ENCODE measurements at places on chromosomes 6 and 20. TPM values are rescaled to one million over a fixed set of nuclear protein-coding genes. Genes with fewer than 3 reads are reported as not detected.

ADGRF5 gene
- polyA plus RNA-seq = 32.4 TPM

SMPDL3A gene
- 12.5 TPM for polyA plus RNA-seq

WRNIP1 gene
- polyA plus RNA-seq = 59.0 TPM

GSTA2 gene
- polyA plus RNA-seq = 0.22 TPM

MYH7B gene
- polyA plus RNA-seq = 0.90 TPM

PI16 gene
- polyA plus RNA-seq = 1.4 TPM

TFAP2D gene
- not detected for polyA plus RNA-seq

RIPPLY2 gene
- 0.10 TPM for polyA plus RNA-seq

CLPSL2 gene
- polyA plus RNA-seq = not detected

EPPIN gene
- polyA plus RNA-seq = 0.10 TPM

DNA sequence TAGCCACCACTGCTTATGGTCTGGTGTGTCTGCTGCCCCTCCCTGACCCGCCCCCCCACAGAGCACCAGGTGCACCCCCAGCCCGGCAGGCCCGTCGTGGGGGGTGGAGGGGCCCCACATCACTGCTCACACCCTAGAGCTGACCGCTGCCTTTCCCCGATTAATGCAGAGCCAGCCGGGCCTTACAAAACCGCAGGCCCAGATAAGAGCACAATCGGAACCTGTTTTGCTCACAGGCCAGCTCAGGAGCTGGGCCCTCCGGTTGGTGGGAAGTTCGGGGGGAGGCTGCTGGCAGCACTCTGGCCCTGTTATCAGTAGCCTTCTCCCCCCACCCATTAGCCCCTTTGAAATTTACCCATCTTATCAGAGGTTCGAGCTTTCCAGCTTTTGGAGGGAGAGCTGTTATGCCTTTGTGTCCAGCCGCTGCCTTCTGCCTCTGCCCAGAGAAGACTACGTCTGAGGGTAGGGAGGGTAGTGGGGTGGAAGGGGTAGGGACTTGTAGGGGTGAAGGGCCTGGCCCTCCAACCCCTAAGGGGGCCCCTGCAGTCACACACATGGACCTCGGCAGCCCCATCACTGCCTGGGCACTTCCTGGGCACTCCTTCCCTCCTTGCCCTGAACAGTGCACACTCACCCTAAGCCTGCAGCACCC is 6.9 kb upstream of the SPDEF start:
- no peak for DNase-seq

- DNase-seq = no peak
These were observed 69.8 kb downstream of the ARID1B start for GRCh38 chr6:156846845-156847599.

DNA sequence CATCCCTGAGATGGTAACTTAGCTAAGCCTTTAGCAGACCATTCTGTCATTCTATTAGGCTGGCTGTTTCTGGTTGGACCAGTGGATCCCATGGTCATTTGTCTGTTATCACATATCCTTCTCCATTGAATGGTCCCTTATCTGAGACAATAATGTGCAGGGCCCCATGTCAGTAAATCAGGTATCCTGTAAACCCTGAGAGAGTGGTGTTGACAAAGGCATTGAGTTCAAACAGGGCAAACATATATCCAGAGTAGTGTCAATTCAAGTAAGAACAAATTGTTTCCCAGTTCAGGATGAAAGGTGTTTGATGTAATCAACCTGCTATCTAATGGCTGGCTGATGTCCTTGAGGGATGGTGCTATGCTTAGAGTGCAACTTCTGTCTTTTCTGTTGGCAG is 126.2 kb downstream of the LINC00237 start:
- no peak for DNase-seq

DNA sequence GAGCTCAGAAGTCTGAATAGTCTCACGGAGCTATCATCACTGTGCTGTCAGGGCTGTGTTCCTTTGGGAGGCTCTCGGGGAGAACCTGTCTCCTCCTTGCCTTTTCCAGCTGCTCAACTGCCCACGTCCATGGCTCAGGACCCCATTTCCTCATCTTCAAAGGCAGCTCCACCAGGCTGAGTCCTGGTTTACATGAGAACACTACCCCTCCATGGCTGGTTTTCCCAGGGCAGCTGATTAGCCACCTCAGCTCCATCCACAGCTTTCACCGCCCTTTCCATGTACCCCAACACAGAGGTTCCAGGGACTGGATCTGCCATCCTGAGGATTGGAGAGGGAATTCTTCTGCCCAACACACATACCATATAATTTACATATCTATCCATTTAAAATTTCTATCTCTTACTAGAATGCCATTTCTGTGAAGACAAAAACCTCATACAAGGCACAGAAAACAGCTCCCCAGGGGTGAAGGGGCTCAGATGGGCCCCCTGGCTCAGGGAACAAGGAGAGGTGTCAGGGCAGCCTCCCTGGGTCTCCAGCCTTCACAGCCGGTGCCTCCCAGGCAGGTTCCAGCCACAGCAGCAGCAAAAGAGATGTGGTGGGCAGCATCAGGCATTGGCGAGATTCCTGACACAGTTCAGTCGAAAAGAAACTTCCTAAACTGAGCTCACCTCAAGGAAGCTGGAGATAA is 2.2 kb upstream of the RAET1E start:
- no peak for DNase-seq

DNA sequence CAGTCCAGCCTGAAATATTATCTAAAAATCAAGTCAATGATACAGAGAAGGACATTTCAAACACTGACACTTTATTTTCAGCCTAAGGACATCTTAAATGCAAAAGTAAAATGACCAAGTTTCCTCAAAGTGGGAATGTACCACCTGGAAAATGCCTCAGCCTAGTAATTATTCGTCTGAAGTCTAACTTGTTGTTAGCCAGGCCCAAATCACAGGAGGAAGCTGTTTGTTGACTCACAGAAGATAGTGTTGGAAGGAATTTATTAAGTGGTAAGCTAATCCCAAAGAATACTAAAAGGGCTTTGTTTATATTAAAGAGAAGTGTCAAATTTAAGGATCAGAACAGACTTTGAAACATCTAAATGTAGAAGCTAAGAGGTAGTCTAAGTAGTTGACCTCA is 2.5 kb downstream of the PDE7B start:
- DNase-seq = no peak

GRCh38 chr6:130851026-130851425 is 23.8 kb downstream of the SMLR1 start:
- DNase-seq = no peak

- no peak for DNase-seq
These were observed 15.9 kb upstream of the FANCE start for GRCh38 chr6:35436071-35436857.

GRCh38 chr6:1216488-1216974 is 95.4 kb upstream of the FOXQ1 start:
- no peak for DNase-seq

DNA sequence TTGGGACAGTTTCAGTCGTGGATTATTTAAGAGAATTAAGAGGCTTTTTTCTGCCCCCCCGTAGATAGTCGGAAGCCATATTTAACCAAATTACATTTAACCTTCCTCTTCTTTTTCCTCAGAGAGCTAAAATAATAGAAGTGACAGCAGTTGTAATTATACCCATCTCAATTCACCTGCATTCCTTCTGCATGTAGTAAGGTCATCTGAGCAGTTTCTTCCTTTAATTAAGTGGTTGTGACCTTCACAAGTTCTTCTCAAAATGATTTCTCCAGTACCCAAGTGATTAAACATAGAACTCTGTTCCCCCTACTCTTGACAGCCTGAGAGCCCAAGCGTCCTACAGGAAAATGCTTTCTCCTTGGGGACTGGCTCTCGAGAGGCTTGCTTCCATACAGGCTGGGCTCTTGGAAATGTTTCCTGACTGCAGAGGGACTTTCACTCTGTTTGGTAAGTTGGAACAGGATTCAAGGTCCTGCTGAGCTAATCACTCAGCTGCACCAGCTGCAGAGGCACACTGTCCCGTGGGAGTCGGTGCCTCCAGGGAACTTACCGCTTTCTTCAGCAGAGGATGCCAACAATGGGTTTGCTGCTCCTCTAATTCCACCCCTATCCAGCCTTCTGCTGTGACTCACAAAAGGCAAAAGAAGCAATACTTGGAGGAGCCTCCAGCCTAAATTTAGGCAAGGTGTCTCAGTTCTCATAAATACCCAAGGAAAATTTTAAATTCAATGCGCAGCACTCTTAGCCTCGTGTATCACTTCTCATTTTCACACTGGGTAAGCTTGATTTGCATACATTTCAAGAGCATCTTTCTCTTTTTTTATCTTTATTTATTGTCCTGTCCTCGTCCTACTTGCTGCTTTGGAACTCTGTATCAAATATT is 414.9 kb downstream of the KIF16B start:
- DNase-seq = no peak

DNA sequence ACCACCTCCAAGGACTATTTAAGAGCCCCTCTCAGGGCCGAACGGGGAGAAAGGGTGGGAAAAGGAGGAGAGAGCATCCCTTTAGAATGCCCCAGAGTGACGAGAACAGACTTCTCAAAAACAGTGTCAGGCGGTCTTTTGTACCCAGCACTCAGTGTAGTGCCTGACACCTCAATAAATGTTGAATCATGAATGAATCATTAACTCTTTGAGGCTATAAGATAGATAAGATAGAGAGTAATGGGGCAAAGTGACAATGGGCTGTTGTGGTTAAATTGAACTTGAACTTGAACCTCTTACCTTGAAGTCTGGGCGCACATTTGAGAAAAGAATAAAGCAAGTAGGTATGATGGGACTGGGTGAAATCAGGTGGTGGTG is 7.4 kb downstream of the TCF21 start:
- no peak for DNase-seq

DNA sequence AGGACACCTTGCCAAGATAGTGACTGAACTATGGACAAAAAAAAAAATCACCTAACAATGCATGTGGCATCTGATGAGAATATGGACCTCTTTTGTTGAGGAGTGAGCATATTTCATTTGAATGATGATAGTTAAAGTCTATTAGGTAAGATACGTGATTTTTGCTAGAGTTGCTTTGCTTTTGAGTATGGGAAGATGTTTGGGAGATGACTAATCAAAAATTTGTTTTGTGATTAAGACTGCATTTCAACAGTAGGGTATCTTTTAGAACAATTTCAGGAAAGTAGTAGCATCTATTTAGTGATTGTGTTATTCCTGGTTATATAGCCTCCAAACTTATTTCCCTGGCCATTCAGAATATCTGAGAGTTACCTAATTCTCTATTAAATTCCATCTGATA is 878.6 kb upstream of the CITED2 start:
- DNase-seq = no peak

DNA sequence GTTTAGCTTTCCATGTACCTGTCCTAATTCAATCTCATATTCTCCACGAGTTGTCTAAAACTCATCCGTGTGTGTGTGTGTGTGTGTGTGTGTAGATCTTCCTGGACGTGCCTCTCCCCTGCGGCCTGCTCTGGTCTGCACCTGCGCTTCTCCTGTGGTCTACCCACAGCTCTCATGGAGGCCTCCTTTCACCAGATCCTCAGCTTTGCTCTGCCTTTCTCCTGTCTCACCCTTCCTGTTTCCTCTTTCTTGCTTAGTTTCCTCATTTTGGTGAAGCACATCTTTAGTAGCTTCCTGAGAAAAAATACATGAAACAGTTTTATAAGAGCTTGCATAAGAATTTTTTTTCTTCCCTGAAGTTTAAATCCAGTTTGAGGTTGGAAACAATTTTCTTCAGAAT is 18.1 kb downstream of the SLX4IP start:
- no peak for DNase-seq

- no peak for DNase-seq
These were observed 124.2 kb downstream of the LRRC1 start for GRCh38 chr6:53918854-53919510.

DNA sequence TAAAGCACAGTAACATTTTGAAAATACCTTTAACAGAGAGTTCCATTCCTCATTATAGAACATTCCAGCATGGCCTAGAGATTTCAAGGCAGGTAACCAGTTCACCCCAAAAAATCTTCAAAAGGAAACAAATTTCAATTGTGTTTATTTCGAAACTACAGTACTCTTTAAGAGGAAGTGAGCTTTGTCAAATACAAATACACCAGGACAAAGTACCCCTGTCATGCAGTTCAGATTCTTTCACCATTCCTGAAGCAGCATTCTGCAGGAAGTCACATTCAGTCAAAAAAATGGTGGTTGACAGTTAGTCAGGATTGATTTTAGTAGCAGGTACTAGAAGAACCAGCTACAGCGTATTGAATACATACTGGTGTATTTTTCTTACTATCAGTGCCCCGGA is 89.6 kb upstream of the RIN2 start:
- DNase-seq = no peak

DNA sequence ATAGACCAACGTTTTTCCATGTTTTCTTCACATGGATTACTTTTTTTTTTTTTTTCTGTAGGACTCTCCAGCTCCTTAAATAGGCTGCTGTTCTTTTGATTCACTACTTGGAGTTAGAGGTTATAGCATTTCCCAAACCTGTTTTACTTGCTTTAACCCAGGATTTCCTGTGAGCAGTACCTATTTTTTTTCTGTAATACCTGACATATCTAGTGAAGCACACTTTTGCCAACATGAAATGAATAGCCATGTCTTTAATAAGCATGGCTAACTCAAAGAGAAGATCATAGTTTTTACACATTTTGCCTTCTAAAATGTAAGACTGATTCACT is 137.0 kb downstream of the FOXA2 start:
- no peak for DNase-seq

- no peak for DNase-seq
These were observed 82.2 kb downstream of the SNAP25 start for GRCh38 chr20:10300582-10301446.
